ENCODE measurements at places on chromosomes 1 and 21.

GRCh38 chr1:247064304-247064703, 14.3 kb downstream of the ZNF670 start:
- DNase-seq = no peak

DNA sequence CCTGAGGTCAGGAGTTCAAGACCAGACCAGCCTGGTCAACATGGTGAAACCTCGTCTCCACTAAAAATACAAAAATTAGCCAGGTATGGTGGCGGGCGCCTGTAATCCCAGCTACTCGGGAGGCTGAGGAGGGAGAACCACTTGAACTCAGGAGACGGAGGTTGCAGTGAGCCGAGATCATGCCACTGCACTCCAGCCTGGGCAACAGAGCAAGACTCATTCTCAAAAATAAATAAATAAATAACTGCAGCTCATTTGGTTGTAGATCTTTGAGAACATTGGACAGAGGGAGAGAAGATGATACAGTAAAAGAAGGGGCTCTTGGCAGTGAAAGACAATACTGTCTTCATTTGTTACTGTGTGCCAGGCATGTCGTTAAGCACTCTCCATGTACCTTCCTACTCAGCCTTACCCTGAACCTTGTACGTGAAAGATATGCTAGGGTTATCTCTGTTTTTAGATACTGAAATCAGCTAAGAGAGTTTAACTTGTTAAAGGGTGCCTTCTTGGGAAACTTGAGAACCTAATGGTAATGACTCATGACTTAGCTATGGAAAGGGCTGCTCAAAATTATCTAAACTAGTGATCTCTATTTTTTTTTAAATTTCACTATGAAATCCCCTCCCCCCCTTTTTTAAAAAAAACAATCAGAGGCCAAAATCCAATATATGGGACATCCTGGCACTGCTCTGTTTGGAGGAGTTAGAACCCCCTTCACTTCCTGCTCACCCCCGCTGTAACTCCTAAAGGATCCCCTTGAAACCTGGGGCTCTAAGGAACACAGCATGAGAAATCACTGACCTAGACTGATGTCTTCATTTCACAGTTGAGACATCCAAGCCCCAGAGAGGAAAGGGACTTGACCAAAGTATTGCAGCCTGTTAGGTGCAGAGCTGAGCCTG, 6.8 kb upstream of the KPNA6 start:
- peak; percentile 82 for DNase-seq

- no peak for DNase-seq
Measured at GRCh38 chr1:5681654-5682053, 310.6 kb downstream of the NPHP4 start.

DNA sequence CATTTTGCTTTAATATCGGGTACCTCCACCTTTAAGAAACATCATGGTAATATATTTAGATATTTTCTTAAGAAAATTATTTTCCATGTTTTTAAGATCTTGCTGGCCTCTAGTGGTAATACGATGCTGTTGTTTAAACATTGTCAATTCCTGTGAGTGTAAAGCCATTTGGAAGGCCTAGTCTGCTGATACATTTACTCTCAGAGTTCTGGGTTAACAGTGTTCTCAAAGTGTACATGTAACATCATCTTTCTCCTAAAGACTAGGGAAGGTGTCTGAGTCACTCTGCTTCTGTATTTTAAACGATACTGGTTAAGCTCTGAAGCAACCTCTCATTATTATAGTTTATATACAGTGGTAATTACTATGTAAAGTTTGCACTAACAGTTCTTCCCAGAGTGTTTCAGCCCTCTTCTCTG, 189.1 kb downstream of the RASAL2 start:
- peak; percentile 65 for DNase-seq

DNA sequence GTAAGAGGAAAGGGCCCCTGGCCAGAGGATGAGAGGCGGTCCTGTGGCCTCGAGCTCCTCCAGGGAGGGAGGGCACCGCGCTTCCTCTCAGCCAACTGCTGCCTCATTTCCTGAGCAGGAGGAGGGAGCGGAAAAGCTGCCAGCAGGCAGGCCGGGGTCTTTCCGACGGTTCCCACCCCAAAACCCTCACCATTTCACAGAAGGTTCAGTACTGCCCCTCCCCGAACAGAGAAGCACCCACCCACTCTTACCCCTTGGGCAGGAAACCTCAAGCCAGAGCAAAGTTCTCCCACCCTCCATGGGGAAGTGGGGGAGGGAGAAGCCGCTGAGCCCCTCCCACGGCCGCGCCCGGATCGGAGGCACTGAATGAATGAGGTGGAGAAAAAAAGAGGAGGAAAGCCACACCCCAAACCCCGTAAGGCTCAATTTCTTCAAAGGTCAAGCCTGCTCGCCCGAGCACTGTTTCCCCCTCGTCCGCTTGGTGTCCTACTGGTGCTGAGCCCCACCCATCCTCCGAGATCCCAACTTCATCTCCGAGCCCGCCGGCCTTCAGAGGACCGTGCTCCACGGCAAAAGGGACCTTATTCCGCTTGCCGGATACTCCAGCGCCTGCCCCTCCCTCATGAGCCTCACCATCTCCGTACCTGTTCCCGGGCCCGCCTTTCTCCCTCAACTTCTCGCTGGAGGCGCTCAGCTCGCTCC, 9.4 kb downstream of the TPM3 start:
- peak; percentile 60 for DNase-seq

- DNase-seq = peak; percentile 43
Measured at GRCh38 chr21:41478319-41479177, 29.4 kb downstream of the TMPRSS2 start.

- DNase-seq = no peak
Measured at GRCh38 chr1:185656663-185657062, 77.5 kb upstream of the HMCN1 start.

DNA sequence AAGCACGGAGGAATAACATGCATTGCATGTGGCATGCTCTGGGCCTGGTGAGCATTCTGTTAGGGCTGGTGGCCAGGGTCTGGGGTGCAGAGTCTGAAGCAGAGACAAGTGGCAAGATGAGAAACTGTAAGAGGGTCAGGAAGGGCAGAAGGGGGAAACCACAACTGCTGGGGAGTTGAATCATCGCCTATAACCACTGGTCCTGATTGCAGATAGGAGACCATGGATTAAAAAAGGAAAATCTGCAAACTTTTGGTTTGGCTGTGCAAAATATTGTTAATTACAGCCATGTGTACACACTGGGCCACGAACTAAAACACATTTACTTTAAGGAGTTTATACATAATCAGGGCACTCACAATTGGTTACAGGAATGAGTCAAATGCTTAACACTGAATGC, 76.6 kb downstream of the TGFBR3 start:
- DNase-seq = peak; percentile 78

DNA sequence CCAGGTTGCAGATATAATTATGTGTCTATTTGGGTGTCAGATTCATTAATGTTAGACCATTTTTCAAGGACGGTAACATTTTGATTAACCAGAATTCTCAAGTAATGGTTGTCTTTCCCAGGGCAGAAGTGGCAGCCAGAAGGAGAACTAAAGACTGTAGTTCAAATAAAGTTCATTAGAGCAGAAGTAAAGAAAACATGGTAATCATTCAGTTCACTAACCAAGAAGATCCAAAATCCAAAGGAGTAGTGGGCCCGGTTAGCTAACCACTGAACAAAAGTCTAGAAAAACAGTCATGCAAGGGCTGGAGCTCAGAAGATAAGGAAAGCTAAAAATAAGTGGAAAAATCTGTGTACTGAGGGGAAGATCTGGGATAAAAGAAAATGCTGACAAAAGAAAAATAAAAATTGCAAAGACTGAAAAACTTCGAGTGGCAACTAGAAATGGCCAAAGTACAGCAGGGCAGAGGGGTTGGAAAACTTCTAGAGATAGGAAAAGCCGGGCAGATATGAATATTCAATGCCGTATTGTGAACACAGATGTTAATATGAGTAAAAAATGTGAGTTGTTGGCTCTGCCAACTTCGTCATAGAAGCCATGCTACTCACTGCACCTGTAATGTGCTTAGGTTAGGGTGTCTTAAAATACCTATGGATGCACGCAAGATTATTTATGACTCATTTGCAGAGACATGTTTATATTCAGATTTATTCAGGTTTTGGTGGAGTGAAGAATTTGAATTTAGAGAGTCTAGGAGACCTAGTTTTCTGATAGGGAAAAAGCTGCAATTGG, 925.9 kb downstream of the LTN1 start:
- no peak for DNase-seq

GRCh38 chr1:34470401-34470800, 284.4 kb upstream of the GJB5 start:
- DNase-seq = no peak

DNA sequence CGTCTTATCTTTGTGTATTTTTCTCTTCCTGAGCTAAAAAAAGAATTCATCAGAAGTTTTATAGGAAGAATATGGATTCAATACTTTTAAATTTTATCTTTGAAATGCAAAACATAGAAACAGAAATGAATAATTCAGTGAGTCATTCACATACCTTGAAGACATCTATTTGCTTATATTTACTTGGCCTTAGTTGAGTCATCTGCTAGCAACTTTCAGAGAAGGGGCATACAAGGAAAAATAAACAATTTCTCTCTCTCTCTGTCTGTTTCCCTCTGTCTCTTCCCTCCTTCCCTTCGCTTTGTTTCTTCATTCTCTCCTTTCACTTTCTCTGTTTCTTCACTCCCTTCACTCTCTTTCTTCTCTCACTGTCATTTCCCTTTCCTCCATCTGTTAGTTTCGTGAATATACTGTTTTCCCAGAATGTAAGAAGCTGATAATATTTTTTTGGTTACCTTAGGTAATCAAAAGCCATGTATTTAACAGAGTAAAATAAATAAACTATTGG, 477.2 kb downstream of the BRINP3 start:
- peak; percentile 1 for DNase-seq

- no peak for DNase-seq
Measured at GRCh38 chr1:167054946-167055630, 35.1 kb downstream of the GPA33 start.

DNA sequence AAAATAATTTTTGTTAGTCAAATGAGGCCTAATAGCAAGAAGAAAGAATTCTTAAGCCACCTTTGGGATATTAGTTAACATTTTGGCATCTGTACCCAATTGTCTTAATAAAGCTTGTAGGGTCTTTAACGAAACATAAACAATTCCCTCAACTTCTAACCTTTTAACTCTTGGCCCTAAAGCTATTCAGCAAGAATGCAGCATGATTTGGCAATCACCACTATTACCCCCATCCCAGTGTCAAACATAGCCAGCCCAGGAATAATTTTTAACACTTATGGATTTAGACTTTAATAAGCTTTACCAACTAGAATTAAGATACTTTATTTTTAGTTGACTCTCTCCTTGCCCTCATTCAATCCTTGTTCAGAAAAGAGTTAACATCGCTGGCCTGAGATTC, 2.5 kb upstream of the SLC16A4 start:
- no peak for DNase-seq

DNA sequence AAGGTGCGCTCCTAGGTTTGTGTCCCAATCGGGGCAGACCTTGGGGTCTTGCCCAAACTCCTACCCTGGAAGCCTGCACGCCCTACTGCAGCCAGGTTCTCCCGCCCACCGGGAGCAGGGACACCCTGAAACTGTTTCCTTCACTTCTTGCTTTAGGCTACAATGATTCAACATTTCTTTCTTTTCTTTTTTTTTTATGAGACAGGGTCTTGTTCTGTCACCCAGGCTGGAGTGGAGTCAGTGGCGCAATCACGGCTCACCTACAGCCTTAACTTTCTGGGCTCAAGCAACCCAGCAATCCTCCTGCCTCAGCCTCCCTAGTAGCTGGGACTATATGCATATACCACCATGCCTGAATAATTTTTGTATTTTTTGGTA, 75.8 kb downstream of the ITPKB start:
- no peak for DNase-seq

- no peak for DNase-seq
Measured at GRCh38 chr1:196196486-196196885, 411.8 kb downstream of the KCNT2 start.
